A549 (cell line): ENCODE measurements at places on chromosomes 4 and X.

GRCh38 chr4:177853229-177853628 lies 411.0 kb upstream of the AGA start:
- DNase-seq: no peak

GRCh38 chr4:106305435-106306055 lies 10.5 kb downstream of the TBCK start:
- no peak for DNase-seq

DNA sequence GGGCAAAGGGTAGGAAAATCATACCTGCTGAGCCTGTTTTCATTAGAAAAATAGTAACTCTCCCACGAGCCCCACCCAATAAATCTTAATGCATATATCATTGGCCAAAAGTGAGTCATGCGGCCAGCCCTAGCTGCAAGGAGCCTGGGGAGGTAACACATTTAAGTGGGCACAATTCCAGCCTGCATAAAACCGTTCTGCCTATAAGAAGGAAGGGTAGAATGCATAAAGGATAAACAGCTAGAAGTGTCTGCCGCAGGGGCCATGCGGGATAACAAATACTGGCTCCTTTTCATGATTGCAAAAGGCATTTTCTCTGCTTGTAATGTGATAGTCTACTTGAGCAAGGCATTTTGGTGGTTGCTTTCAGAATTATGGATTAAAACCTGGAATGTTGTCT lies 37.1 kb downstream of the EFHC2 start:
- no peak for DNase-seq

- DNase-seq: no peak
Observed at GRCh38 chr4:126916626-126917140, 716.1 kb upstream of the INTU start.

DNA sequence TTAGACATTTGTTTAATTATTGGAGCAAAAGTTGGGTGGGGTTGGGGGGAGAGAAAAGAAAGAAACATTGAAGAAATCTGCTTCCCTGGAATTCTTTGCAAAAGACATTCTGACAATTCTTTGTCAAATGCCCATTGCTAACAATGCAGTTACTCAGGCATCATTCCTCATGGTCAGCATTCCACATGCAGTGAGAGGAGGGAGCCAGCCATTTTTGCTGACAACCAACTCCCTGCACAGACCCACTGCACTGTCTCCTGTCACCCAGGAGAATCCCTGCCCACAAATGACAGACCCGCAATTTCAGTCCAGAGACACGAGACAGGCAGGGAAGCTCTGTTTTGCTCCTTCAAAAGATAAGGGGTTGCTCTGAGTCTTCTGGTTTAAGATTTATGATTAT lies 985.1 kb upstream of the SLIT2 start:
- DNase-seq: no peak

GRCh38 chrX:7987160-7988012 lies 60.2 kb upstream of the PNPLA4 start:
- DNase-seq: no peak

DNA sequence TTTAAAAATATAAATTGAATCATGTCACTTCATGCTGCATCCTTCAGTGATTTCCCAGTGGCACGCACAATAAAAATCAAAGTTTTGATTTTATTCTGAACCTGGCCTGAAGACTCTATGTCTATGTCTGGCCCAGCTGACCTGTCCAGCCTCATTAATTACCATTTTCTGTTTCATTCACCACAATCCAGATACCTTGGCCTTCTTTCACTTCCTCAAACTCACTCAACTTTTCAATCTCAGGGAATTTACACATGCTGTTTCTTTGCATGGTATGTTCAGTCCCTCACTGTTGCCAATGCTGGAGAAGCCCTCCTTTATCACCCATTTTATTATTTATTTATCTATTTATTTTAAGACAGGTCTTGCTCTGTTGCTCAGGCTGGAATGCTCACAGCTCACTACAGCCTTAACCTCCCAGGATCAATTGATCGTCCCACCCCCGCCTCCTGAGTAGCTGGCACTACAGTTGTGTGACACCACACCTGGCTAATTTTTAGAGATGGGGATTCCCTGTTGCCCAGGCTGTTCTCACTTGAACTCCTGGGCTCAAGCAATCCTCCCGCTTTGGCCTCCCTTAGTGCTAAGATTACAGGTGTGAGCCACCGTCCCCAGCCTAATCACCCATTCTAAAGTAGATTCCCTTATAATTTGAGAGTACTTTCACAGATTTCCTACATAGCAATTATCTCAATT lies 43.1 kb downstream of the ZGRF1 start:
- no peak for DNase-seq

- DNase-seq: no peak
Observed at GRCh38 chrX:133989490-133989889, 4.1 kb upstream of the GPC3 start.

DNA sequence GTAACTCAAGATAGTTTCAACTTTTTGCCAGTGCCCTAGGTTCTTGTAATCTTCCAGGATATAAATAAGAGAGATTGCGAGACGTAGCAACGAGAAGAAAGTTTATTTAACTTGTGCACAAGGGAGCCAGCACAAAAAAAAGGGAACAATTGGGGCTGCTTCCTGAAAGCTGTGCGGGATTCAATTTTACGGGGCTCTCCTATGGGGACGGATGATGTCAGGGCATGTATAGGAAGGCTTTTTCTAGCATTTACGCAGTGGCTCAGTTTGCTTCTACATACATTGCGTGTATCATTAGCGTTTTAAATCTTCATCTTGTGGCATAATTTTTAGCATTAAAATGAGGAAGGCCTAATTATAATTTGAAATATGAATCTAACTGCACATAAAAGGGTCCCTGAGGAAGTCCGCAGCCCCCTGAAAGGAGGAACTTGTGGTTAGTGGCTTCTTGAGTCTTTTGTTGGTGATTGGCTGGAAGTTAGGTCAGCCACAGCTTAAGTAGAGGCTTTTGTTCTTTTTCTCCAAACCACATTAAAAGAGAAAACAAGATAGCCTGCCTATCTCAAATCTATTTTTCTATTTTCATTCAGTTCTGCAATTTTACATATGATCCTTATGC lies 668.2 kb upstream of the NDST4 start:
- no peak for DNase-seq

GRCh38 chrX:72105436-72105835 lies 26.3 kb downstream of the RTL5 start:
- DNase-seq: no peak

DNA sequence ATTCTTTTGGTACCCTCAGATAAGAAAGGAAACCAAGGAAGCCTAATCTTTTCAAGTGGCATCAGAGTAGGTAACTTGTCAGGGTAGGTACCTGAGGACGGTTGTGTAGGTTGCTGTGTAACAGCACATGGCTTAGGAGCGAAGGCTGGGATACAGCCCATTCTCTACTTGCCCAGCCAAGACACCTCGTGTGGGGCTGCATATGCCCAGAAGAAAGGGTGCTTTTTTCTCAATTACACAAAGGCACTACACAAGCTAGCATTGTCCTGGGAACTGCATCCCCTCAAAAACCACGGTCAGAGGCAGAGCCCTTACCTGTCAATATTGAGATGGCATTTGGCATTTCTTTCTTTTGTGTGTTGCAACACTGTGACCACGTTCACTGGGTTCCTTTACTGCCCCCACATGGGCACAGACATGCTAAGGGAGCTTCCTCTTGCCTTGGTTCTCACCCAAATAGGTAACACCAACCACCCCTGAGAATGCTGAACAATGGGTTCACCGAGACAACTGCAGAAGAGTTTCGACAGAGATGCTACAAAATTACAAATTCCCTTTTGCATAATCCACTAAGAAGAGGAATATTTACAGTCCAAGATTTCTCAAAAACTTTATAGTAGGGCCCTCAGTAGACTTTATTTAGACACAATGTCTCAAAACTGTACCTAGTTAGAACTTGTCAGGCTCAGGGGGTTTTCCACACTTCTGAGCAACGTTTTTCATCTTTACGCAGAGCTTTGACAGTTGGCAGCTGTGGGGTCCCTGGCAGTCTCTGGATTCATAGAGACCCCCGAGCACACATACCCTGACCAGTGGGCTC lies 35.8 kb upstream of the TNIP3 start:
- DNase-seq: no peak

- no peak for DNase-seq
Observed at GRCh38 chr4:113959539-113959937, 19.9 kb downstream of the ARSJ start.

- DNase-seq: no peak
Observed at GRCh38 chr4:38013461-38014366, 53.5 kb downstream of the PTTG2 start.

GRCh38 chr4:181443021-181443420 lies 800.2 kb upstream of the TENM3 start:
- no peak for DNase-seq

DNA sequence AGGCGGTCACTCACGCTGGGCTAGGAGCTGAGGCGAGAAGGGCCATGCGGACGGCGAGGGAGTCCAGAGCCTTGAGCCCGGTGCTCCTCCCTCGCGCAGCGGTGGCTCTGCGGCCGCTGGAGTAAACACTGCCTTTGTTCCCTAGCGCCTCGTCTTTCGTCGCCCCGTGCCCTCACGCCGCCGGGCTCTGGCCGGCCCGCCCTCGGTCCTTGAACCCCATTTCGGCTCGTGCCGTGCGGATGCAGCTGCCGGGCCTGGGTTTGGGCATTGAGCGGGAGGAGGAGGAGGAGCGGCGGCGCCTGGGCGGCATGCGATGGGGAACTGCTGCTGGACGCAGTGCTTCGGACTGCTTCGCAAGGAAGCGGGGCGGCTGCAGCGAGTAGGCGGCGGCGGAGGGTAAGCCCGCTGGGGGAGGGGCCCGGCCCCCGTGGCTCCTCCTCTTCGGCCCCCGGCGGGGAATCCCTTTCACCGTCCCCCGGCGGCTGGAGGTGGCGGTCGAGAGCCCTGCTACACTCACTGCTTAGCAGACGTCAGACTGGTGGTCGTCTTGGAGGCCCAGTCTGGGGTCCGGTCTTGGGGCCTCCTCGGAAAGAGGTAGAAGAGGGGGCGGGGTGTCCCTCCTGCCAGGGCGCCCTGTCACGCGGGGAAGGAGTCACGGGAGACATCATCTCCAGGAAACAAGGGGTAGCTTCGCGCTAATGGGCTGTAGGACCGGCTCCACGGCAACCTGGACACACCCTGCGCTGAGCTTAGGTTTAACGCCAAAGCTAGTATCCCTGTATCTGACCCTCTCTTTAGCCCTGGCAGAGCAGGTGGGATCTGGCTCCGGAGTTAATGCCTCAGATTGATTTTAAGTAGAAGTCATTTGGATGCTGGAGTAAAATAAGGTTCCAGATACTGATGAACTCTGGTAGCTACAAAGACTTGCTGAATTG lies at the start of gene AP1AR:
Gene AP1AR (plus strand): TSS at position 9 of the 935 bp plus-strand sequence. CDS start 305 bp downstream, at position 314.
- peak; percentile 66 for DNase-seq

DNA sequence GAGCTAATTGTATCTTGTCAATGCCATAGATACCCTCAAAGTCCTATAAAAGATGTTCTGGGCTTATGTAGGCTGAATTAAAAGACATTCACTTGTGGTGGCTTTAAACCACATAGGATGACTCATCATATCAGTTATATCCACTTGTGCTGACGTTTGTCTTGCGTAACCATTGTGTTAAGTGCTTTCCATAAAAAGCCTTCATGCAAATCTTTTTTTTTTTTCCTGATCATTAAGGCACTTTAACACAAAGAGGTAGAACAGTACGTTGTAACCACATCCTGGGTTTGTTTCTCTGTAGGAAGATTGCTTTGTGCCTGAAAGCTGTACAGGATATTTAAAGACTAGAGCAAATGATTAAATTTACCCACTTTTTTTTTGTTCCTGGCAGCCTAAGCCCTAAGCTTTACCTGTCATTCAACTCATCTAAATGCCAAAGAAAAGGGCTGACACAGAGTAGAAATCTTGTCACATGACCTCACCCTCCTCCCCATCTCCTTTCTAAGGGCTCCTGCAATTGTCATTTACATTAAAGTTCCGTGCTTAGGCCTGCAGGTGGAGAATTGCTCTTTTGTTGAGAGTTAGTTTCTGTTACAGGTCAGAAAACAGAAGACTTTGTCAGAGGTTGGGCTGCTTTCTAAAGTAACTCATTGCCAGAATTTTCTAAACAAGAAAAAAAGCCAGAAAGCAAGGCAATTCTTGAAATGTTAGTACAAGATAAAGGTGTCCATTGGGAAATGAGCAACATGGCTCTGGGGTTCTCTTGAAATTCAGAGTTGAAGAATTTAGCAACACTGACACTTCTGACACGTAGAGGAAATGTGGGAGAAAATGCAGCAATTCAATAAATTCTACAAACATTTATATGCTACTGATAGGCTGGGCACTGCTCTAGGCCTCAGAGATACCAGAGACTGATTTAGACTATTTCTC lies 555.6 kb downstream of the PPARGC1A start:
- DNase-seq: peak; percentile 28
